ENCODE measurements at places on chromosomes 7 and 10. TPM values are rescaled to one million over a fixed set of nuclear protein-coding genes. Genes with fewer than 3 reads are reported as not detected.
A peak's percentile ranks its signal among the peaks of the same experiment; 100 is the strongest.

DNA sequence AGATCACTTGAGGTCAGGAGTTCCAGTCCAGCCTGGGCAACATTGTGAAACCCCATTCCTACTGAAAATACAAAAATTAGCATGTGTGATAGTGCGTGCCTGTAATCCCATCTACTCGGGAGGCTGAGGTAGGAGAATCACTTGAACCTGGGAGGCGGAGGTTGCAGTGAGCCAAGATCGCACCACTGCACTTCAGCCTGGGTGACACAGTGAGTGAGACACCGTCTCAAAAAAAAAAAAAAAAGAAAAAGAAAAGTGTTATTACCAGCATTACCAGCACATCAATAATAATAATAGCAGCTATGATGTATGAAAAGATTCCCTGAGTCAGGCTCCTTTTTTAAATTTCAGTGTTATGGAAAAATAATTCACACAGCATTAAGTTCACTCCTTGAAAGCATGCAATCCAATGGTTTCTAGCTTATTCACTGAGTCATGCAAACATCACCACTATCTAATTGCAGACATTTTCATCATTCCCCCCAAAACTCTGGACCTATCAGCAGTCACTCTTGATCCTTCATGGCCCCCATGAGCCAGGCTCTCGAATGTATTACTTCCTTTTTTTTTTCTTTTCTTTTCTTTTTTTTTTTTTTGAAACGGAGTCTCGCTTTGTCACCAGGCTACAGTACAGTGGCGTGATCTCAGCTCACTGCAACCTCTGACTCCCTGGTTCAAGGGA is 228.4 kb downstream of the FANK1 start:
- H3K27ac ChIP-seq: no peak overlapping the region
- H3K4me3 ChIP-seq: no peak overlapping the region
- no peaks in the 10 kb centered on the region for H3K4me1 ChIP-seq
- no peaks in the 10 kb centered on the region for H3K36me3 ChIP-seq
- no peak for DNase-seq

DNA sequence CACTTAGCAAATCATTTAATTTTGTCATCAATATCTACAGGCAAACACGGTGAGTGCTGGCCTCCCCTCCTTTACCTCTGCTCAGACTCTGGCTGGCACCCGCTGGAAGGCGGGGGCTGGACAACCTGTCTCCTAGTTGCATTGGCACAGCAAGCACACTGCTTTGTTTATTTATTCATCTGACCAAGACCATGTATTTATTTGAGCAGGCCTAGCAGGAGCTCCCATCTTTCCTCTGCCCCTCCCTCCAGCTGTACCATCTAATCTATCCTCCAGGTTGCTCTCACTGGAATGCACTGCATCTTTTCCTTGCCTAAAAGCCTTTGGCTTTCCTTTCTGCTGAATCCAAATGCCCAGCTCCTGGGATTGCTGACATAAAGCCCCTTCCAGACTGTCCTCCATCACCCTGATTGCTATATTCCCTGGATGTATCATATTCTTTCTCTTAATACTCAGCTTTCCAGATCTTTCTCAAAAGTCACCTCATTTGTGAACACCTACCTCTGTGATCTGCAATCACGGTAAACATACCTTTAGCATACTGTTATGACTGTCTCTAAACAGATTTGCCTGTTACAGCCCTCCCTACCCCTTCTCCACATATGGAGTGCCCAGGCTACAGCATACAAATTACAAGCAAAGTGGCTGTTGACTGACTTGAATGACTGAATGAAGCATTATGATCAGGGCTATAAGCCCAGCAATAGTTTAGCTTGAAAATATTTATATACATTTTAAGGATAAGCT is 9.6 kb downstream of the ELMO1 start:
- DNase-seq: no peak
- H3K27ac ChIP-seq: peak overlapping the region; percentile 5
- no peak overlapping the region for H3K4me3 ChIP-seq
- H3K36me3 ChIP-seq: no peaks in the 10 kb centered on the region
- H3K27me3 ChIP-seq: no peaks in the 10 kb centered on the region

- no peak overlapping the region for H3K4me3 ChIP-seq
- no peaks in the 10 kb centered on the region for H3K36me3 ChIP-seq
- H3K4me1 ChIP-seq: peaks cover 10% of the 10 kb centered on the region
- DNase-seq: no peak
Observed at GRCh38 chr10:95830044-95830443, 74.1 kb downstream of the ENTPD1 start.

DNA sequence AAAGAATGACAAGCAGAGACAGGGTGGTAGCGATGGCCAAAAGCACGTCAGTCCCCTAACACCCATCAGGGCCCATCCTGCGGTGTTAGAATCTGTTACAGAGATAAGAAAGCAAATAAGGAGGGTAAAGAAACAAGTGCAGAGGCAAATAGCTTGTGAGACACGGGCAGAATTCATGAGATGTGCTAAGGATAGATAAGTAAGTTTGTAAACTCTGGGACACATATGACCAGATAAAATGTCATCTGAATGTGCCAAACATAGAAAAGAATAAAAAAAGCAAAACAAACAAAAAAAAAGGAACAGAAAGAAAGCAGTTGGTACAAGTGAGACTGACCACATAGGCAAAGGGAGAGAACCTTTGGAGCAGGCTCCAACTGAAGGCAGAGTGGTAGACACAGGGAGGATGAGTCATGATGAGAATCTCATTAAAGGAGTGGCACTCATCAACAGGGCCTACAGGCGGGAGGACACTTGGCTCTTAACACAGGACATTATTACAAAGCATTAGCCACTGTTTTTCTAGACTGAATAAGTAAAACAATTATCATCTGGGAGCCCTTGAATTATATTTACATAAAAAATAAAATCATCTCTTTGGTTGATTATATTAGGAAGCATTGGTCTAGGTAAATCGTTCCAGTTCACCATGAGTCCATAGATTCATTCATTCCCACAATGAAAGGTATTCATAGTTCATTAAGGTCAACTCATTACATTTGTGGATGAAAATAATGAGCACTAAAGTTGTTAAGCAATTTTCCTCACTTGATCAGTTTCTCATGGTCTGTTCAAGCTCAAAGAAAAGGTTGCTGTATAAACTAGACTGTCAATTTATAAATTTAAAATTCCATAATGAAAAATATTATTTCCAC is 21.5 kb upstream of the EPHB6 start:
- DNase-seq: no peak
- H3K4me3 ChIP-seq: no peak overlapping the region
- H3K27me3 ChIP-seq: no peaks in the 10 kb centered on the region
- no peaks in the 10 kb centered on the region for H3K4me1 ChIP-seq
- no peak overlapping the region for H3K27ac ChIP-seq

GRCh38 chr10:115483294-115483693 is 390.1 kb downstream of the ATRNL1 start:
- no peak overlapping the region for H3K4me3 ChIP-seq
- H3K27ac ChIP-seq: no peak overlapping the region
- no peaks in the 10 kb centered on the region for H3K4me1 ChIP-seq

GRCh38 chr7:79528421-79528820 is 75.0 kb upstream of the MAGI2 start:
- no peak overlapping the region for H3K27ac ChIP-seq
- no peaks in the 10 kb centered on the region for H3K27me3 ChIP-seq
- H3K36me3 ChIP-seq: no peaks in the 10 kb centered on the region
- H3K4me1 ChIP-seq: no peaks in the 10 kb centered on the region
- DNase-seq: no peak

DNA sequence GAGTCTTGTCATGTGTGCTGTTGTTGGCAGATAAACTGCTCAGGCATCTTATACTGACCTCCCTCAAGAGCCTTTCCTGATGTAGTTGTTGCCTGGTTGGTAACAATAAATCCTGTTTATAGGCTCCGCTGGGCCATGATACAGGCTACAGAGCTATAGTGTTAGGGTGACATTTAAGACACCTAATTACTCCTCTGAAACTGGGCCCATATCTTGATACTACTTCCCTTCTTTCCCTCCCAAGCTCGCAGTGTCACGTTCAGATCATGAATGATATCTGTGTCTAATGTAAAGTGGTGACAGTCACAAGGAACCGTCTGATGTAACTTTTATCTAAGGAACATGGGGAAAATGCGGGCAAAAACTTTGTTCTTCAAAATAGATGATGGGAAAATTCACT is 35.4 kb downstream of the CROT start:
- no peak for DNase-seq
- H3K27me3 ChIP-seq: no peaks in the 10 kb centered on the region
- H3K4me3 ChIP-seq: no peak overlapping the region
- H3K4me1 ChIP-seq: no peaks in the 10 kb centered on the region

GRCh38 chr7:134684165-134684564 is 37.5 kb downstream of the BPGM start:
- DNase-seq: no peak
- no peak overlapping the region for H3K4me3 ChIP-seq
- H3K27me3 ChIP-seq: no peaks in the 10 kb centered on the region
- H3K27ac ChIP-seq: no peak overlapping the region
- no peaks in the 10 kb centered on the region for H3K4me1 ChIP-seq
- H3K36me3 ChIP-seq: peaks cover 17% of the 10 kb centered on the region

Gene ASB10
- total RNA-seq: not detected

Gene HMX2
- not detected for total RNA-seq
